Activated CD8-positive, alpha-beta memory T cell treated with anti-CD3 and anti-CD28 coated beads for 4 hours (primary cell): ENCODE measurements at places on chromosomes 11 and 22.

DNA sequence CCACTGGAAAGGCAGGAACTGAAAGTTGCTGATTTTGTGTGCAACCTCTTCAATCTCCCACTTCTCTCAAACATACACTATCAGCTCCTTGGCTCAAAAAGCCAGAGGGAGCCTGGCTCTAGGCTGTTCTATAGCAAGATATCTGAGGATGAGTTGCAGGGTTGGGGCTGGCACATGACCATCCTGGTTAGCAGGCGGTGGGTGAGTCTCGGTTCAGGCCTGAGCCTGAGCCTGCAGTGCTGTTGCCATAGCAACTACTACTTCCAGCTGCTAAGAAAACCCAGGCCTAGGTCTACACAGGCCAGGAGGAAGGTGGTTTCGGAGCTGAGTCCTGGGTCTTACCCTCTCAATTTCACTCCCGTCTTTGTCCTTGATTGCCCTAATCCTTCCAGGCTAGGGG lies 39.0 kb downstream of the CWC15 start:
- DNase-seq = no peak

- no peak for DNase-seq
Measured at GRCh38 chr11:78040691-78041379, 17.8 kb upstream of the KCTD14 start.

DNA sequence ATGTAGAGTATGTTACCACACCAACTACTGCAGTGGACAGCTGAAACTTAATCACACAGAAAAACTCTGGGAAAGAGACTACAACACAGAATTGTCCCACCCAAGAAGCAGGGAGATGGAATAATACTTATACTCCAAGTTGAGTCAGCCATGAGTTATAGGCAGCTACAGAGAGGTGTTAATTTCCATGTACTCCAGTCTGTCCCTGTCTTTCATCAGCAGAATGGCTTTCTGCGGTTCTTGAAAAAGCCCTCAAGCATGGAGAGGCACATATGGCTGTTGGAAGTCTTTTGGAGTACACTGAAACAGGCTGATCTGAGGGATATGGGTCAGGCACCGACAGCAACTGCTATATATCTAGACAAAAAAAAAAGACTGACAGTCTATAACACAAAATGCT lies 219.5 kb downstream of the DLG2 start:
- DNase-seq = no peak

DNA sequence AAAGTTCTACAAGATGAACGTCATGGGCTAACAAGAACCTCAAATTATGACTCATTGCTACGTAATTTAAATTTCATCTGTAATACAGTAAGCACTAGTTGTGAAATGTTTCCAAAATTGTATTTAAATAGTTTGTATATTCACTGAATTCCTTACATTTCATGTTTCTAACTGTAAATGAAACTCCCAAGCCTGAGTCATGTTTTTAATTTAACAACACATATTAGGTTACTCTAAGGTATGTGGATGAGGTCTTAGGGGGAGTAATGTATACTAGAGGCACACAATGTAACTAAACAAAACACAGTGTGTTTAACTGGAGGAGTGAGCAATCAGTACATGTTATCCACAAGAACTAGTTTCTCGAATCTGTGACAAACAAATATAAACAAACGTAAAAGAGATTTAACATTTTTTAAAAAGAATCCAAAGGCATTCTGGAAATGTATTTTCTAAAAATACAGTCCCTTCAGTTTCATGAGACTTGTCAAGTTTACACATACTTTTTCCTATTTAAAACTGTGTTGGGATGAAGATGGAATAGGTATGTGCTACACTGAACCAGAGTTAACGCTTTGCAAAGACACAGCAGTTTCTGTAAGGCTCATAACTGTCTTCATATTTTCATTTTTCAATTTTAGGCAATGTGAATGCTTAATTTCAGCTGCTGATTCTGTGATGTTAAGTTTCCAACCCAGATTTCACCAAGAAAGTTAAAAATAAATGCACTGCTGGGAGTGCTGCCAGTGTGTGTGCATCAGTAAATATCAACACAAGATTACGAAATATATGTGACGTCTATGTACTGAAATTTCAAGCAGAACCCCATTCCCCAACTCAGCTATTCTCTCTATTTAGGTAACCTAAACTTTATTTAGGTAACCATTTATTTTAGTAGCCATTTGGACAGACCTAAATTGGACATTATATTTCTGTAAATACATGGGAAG lies 52.6 kb downstream of the PITPNB start:
- no peak for DNase-seq

- no peak for DNase-seq
Measured at GRCh38 chr11:122751292-122752070, 86.8 kb upstream of the CRTAM start.

- DNase-seq = no peak
Measured at GRCh38 chr11:12087075-12088004, 23.1 kb upstream of the MICAL2 start.

DNA sequence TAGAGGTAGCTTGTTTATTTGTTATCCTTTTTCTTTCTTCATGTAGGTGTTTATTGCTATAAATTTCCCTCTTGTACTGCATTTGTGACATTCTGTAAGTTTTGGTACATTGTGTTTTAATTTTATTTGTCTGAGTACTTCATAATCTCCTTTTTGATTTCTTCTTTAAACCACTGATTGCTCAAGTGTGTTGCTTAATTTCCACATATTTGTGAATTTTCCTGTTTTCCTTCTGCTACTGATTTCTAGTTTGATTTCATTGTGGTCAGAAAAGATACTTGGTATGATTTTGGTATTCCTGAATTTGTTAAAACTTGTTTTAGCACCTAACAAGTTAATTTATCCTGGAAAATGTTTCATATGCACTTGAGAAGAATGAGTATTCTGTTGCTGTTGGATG lies 15.1 kb downstream of the OR10V1 start:
- DNase-seq = no peak

DNA sequence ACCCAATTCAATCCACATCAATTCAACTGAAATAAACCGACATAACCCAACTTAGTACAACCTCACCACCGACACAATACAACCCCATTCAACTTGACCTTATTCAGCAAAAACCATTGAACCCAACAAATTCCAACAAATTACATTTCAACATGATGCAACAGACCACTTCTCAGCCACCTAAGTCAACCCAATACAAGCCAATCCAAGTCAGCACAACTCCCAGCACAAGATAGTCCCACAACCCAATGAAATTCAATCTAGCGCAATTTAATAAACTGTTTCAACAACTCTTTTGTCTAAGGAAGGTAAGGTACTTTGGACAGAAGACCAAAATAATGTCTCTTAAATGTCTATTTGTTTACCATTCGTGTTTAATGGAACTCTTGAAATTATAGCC lies 226.0 kb downstream of the MIAT start:
- no peak for DNase-seq

GRCh38 chr11:2747248-2748027 lies 47.6 kb upstream of the KCNQ1OT1 start:
- no peak for DNase-seq

DNA sequence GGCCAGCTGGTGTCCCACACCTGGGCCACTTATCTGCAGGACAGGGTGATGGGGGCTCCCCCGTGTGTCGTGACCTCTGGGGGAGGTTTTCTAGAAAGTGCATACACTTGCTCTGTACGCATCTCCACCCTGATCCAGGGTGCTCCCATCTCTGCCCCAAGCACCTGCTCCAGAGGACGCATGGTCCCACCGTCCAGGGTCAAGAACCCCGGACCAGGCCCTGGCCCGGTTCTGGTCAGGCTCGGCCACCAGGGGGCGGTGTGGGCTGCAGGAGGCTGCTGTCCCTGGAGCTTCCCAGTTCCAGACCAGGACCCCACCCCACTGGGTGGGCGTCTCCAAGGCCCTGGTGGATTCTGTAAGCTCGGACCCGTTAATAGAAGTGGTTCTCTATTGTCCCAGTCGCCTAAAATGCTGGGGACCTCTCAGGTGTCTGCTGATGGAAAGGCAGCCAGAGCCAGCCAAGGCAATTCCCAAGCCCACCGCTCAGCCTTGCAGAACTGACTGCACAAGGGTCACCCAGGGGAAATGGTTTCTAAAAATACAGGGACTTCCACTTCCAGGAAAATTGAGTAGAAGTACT lies 34.7 kb upstream of the SEPTIN5 start:
- peak; percentile 4 for DNase-seq

DNA sequence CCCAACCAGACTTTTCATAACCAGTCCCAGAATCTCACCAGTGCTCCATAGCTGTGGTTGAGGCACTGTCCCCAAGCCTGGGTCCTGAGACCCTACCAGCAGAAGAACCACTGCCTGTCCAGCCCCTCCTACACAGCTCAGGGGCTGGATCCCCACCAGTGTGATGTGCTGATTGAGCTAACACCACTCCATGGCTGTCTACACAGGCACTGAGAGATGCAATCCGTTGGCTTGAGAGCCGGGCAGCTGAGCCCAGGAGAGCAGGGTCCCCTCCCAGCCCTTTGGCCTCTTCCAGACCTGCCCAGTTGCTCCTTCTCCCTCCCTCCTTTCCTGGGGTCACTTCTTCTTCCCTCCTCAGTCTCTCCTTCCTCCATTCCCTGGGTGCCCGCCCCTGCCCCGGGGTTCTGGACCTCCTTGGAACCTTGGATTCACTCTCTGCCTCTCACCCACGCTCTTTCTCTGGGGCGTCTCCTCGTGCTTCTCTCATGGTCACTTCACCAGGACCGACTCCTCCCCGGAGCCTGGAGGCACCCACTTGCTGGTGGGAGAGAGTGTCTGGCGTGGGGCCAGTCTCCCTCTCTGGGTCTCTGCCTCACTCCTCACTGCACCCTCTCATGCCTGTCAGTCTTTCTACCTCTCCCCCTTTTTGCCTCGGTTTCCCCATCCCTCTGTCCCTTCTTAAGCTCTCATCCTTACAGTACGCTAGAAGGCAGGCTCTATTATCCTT lies 706 bp upstream of the SCYL1 start:
- no peak for DNase-seq

DNA sequence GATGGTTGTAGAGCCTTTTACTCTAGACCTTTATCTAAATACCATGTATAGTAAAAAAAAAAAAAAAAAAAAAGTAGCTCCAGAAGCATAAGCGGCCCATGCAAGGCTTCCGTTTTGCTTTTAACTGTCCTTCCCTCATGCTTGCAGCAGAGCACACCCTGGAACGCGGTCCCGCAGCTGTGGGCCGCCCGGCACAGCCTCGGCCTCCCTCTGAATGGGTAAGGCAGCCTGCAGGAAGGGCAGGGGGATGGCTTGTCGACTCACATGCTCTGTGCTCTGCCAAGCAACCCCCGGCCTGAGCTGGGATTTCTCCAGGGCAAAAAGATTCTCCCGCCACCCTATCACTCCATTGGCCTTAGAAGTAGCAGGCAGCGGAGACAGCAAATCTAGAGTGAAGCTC lies 101.4 kb upstream of the BID start:
- DNase-seq = no peak

- DNase-seq = no peak
Measured at GRCh38 chr22:27846910-27847309, 45.4 kb upstream of the MN1 start.

DNA sequence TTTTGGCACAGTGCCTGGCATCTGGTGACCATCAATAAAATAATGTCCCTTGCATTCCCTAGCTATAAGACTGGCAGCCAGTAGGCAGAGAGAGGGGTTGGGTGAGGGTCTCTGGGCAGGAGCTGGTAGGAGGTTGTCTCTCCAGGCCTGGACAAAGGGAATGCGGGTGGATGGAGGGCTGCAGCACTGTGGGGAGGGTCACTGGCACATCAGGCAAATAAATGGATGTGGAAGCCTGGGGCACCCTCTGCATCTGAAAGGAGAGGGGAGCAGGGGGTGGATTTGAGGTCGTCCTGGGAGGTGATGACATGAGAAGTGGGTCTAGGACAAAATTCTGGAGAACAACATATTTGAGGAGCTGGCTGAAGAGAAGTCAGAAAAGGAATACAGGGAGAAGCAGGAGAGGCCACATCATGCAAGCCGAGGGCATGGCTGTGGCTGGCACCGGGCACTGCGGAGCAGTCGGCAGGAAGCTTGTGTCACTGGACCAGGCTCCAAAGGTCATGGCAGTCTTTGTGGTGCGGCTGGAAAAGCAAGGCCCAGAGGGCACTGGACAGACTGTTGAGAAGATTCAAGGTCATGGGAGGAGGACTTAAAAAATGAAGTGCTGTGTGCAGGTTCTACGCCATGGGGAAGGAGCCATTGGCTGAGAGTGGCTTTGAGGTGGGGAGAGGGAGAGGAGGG lies 36.5 kb upstream of the THY1 start:
- no peak for DNase-seq

GRCh38 chr22:37740455-37741311 lies 43.8 kb downstream of the TRIOBP start:
- DNase-seq = no peak

- DNase-seq = no peak
Measured at GRCh38 chr22:35997438-35997837, 31.2 kb downstream of the RBFOX2 start.

DNA sequence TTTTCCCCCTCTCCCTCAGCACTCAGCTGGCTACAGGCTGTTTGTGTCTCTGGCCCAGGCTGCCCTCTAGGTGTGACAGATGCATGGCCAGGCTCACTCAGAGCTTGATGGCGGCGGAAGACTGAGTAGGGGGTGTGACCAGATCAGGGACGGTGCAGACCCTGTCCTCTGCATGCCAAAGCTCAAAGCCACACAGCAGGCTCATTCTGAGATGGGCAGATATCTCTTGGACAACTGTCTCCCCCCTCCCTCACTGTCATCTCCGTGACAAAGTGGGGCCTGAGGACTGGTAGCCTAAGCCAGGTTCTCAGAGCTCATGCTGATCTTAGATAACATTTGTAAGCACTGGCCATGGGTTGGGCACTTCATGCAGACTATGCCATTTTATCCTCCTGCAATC lies 231.3 kb downstream of the DSCAML1 start:
- no peak for DNase-seq

GRCh38 chr11:109845437-109845836 lies 247.8 kb upstream of the ZC3H12C start:
- no peak for DNase-seq

DNA sequence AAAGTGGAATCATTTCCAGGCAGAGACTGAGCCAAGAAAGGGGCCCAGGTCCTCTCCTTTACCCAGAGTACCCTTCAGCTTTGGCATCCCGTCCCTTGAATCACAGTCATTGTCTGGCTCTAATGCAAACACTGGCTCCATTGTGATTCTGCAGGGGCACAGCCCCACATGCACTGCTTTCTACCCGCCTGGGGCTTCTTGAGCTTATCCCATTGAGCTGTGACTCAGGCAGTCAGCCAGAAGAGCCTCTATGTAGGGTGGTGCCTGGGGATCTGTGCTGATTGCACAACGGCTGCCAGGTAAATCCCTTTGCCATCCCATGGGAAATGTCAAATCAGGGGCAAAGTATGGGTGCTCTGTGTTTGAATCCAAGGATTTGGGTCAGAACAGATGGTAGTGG lies 88.9 kb downstream of the RASSF10 start:
- DNase-seq = no peak

DNA sequence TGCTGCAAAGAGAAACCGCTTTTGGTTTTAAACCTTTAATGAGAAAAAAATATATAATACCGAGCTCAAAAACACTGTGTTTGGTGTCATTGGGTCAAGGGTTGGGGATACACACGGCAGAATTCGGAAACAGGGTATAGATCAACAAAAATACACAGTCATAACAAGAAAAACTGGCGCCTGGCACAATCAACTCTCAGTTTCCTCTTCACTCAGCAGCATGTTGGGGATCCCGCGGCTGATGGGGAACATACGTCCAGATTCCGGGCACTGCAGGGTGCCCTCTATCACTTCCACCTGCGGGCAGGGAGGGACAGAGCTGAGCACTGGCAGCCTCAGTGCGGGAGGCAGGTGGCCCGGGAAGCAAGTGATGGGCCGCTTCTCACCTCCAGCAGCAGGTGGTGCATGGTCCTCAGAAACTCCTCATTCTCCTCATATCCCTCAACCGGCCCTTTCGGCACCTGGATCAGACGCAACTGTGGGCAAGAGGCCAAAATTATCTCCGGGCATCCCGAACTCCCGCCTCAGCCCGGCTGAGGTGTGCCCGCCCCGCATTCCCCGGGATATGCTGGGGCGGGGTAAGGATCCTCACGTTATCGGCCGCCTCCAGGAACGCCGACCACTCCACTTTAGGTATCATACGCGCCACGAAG lies 561 bp downstream of the TRMT112 start:
- DNase-seq = no peak
